ENCODE measurements at places on chromosomes 5 and 9. TPM values are rescaled to one million over a fixed set of nuclear protein-coding genes. Genes with fewer than 3 reads are reported as not detected.

Gene PRUNE2
- 90.9 TPM for total RNA-seq

Gene MEGF10
- total RNA-seq, result 11.4 TPM

Gene ZNF883
- total RNA-seq, result 0.69 TPM

Gene ESM1
- not detected for total RNA-seq

Gene C5orf58
- not detected for total RNA-seq

All from SK-MEL-5 (cell line).